ENCODE measurements at places on chromosomes 5 and 9. TPM values are rescaled to one million over a fixed set of nuclear protein-coding genes. Genes with fewer than 3 reads are reported as not detected.

Gene HAND1
- total RNA-seq = not detected

Gene IRX2
- 1.9 TPM for total RNA-seq

Gene CD180
- not detected for total RNA-seq

Gene CBY3
- not detected for total RNA-seq

Gene CAVIN4
- 1.1 TPM for total RNA-seq

Gene KCNV2
- total RNA-seq = not detected

Gene NIPAL4
- not detected for total RNA-seq

Gene C9orf50
- not detected for total RNA-seq

Gene CCDC180
- 0.45 TPM for total RNA-seq

Gene PRR16
- 3.7 TPM for total RNA-seq

Gene IL3
- total RNA-seq = not detected

Gene PARP8
- 13.1 TPM for total RNA-seq

Gene CNTLN
- total RNA-seq = 5.3 TPM

All from smooth muscle cell of the coronary artery (primary cell).